Astrocyte of the spinal cord (primary cell): ENCODE measurements at places on chromosomes 11 and 22.
A peak's percentile ranks its signal among the peaks of the same experiment; 100 is the strongest.

DNA sequence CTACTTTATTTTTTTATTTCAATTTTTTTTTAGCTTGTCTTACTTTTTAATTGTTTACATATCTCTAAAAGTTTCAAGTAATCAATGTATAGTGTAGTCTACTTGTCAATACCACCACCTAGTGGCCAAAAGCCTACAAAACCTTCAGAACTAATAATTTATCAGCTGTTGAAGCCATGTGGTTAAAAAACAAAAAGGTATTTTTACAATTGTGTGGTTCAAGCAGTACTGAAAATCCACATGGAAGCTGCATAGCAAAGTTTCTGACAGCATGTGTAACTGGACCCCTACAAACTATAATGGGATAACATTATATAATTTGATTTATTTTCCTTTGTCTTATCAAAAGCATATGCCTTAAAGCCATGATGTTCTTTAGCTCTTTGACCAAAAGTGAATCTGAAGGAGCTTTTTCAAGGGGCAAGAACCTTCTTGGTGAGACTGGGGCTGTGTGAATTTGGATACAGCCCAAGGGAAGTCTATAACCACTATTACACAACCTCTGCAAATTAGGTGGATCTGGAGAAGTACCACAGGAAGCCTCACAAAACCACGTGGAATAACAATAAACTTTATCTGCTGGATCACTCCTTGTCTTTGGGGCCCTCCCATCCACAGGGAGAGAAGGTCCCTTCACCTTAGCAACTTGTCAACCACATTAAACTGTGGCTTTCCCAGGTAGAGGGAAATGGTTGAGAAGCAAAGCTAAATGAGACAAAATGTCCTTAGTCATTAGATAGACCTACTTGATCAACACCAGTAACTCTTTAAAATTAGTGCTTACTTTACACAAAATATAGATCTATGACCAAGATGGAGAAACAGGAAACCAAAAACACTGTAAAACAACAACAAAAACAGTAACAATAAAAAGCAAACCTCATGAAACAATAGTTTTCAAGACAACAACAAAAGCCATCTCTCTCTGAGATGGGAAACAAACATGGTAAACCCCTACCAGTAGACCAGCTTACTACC, 9.9 kb downstream of the NARS2 start:
- DNase-seq = peak; percentile 74

GRCh38 chr11:85749287-85749834, 61.6 kb downstream of the SYTL2 start:
- no peak for DNase-seq

GRCh38 chr11:93493252-93493897, 49.8 kb downstream of the SMCO4 start:
- DNase-seq = no peak

DNA sequence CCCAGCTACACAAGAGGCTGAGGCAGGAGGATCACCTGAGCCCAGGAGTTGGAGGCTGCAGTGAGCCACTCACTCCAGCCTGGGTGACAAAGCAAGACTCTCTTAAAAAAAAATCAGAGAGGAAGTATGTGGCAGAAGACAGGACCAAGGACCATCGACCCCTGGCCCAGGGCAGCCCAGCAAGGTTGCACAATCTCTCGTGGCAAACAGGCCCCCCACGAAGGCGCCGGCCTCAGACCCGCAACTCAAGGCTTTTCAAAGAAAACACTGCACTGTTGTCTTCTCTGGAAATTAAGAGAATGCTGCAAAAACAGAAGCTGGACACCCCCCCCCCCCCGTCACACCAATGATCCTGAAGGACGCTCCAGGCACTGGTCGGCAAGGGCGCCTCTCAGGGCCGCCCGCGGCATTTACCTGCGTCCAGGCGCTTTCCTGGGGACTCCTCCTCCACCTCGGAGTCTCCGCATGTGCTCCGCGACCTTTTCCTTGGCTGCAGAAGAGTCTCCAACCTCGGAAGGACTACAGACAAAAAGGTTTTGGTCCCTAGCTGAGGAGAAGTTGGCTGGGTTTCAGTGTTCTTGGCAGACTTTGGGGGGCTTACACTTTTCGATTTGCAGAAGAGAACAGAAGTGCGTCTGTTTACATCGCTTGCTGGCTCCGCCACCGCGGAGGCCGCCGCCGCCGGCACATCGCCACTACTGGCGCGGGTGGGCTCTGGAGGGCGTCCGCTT, 40.5 kb downstream of the BRD1 start:
- no peak for DNase-seq

GRCh38 chr11:76269661-76270261, 63.5 kb upstream of the WNT11 start:
- no peak for DNase-seq

- no peak for DNase-seq
These were observed 17.8 kb upstream of the NEU3 start for GRCh38 chr11:74970852-74971395.

- DNase-seq = no peak
These were observed 2.6 kb downstream of the KLHDC7B start for GRCh38 chr22:50548040-50548920.

- DNase-seq = peak; percentile 95
These were observed 11.3 kb upstream of the RHOD start for GRCh38 chr11:67045314-67045713.

GRCh38 chr22:48803171-48803947, 1024.3 kb downstream of the BRD1 start:
- no peak for DNase-seq

DNA sequence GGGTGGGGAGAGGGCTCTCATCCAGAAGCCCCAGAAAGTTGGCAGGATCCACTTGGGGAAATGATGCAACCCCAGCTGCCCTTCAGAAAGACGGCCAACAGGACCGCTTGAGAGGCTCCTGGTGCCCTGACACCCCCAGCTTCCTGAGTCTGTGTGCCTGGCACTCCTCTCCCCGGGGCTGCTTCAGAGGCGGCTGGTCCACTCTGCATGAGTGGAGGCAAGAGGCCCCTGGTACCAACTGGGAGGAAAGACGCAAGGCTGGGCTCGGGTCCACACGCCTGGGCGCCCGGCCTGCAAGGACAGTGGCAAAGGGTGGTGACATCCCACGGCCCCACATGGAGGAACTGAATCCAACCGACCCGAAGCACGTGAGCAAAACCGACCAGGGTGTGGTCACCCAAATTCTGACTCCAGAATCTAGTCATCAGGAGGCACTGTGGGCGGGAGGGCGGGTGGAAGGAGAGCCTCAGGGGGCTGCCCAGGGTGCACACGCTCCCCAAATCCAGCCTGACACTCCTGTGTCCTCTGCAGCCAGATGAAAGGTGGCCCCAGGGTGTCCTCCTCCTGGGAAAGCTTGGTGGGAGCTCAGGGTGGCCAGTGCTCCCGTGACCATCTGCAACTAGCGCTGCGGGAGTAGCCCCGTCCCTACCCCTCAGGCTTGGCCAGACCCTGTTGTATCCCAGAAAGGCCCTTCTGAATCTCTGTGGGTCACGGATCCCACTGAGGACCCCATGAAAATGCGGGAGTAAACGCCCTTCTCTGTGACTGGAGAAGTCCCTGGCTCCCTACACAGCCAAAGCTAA, 3.7 kb downstream of the RNH1 start:
- peak; percentile 18 for DNase-seq

GRCh38 chr11:68727783-68728182, 23.5 kb downstream of the TESMIN start:
- DNase-seq = peak; percentile 10

- peak; percentile 53 for DNase-seq
These were observed 333.9 kb downstream of the CADM1 start for GRCh38 chr11:115170133-115170815.

DNA sequence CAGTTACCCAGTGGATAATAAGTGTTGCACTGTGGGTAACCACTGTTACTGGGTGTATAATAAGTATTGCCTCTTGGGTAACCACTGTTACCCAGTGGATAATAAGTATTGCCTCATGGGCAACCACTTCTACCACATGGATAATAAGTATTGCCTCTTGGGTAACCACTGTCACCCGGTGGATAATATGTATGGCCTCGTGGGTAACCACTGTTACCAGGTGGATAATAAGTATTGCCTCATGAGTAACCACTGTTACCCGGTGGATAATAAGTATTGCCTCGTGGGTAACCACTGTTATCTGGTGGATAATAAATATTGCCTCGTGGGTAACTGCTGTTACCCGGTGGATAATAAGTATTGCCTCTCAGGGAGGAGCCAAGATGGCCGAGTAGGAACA, 29.7 kb upstream of the NXPE4 start:
- no peak for DNase-seq

- DNase-seq = no peak
These were observed 22.3 kb upstream of the CHRM4 start for GRCh38 chr11:46413760-46414465.

- DNase-seq = no peak
These were observed 16.6 kb downstream of the CYB5R2 start for GRCh38 chr11:7656704-7657103.

GRCh38 chr22:38026130-38027111, 30.8 kb upstream of the PICK1 start:
- DNase-seq = no peak

- no peak for DNase-seq
These were observed 10.8 kb upstream of the CTTN start for GRCh38 chr11:70387564-70387963.

DNA sequence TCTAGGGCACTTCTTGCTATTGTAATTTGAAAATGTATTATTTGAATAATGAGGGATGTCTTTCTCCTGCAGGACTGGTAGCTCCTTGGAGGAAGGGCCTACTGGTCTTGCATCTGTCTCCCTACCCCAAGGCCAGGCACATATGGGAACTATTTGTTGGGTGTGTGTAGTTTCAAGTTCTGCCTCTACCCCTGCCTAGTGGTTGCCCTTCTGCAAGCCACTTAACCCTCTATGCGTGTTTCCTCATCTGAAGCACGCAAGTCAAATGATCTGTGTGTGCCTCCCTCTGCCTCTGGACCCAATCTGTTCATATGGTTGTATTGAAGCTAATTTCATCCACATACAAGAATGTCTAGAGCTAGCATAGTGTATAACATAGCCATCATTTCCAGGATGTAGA, 67.0 kb downstream of the WNT11 start:
- no peak for DNase-seq

DNA sequence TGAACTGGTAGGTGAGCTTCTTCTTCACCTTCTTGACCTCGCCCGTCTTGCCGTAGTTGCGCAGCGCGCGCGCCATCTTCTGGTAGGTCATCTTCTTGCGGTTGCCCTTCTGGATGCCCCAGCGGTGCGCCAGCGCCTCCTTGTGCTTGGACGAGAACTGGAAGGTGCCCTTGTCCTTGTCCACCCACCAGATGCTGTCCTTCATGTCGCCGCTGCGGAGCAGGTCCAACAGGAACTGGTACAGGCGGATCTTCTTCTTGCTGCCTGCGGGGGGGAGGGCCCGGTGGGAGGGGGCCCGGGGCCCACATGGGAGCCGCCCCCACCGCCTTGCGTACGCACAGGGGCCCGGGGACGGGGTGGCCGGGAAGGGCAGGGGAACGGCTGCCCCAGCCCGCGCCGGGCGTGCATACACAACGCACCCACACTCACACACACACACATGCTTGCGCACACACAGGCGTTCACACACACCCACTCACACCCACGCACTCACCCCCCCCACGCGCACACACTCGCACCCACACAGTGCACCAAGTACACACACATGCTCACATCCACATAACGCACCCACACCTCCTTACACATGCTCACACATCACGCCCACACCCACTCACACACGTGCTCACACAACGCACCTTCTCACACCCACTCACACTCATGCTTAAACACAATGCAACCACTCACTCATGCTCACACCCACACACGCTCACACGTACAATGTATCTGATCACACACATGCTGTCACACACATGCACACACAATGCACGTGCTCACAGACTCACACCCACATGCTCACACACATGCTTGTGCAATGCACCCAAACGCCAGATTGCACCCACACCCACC, 3.0 kb upstream of the MYBPC3 start:
- DNase-seq = peak; percentile 88
